ENCODE measurements at places on chromosomes 4 and X.

DNA sequence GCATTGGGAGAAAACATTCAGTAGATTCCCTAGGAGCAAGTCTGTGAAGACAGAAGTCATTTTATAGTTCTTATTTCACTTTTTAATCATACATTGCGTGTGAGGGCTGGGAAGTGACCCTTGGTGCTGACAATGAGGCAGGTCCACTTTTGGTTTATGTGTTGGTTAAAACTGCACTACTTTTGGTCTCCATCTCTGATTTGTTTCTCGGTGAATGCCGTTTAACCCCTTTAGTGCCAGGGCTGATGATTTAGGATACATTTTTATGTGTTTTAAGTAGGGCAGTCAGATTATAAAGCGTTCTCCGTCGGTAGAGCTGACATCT is 110.4 kb downstream of the AFF1 start:
- DNase-seq = no peak

GRCh38 chrX:43679778-43680177 is 23.7 kb downstream of the MAOA start:
- DNase-seq = no peak

GRCh38 chr4:3070709-3071500 is 3.4 kb downstream of the HTT-AS start:
- DNase-seq = no peak

DNA sequence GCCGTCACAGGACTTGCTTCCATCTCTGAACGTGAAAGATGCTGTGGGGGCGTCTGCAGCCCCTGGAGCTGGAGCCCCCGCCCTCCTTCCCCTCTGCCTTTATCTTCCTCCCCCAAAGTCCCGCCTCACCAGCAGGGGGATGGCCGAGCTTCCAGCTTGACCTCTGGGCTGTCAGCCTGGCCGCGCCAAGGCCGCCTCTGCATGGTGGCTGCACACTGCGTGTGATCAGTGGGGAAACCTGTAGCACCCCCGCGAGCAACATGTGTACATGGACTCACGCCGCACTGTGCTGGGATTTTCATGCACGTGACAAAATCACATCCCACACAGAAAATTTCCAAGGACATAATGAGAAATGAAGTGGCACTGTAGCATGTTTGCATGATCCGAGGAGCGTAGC is 26.5 kb upstream of the PSAPL1 start:
- DNase-seq = no peak

GRCh38 chr4:137025484-137026059 is 506.7 kb downstream of the PCDH18 start:
- no peak for DNase-seq

DNA sequence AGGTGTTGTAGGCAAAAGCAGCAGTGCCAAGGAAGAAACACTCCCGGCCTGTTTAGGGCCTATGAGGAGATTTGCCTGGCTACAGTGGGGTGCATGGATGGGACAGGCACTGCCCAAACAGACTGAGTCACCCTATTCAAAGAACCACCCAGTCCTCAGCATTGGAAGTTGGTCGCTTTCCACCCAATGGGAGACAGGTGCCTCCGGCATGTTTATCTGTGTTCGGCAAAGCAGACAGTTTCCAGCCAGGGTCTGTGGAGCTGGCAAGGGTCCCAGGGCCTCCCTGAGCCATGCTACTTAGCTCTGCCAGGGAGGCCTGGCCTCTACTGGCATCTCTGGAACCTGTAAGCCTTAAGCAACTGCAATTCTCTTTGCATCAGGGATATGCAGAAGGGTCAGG is 165.1 kb upstream of the ATP6AP2 start:
- no peak for DNase-seq

DNA sequence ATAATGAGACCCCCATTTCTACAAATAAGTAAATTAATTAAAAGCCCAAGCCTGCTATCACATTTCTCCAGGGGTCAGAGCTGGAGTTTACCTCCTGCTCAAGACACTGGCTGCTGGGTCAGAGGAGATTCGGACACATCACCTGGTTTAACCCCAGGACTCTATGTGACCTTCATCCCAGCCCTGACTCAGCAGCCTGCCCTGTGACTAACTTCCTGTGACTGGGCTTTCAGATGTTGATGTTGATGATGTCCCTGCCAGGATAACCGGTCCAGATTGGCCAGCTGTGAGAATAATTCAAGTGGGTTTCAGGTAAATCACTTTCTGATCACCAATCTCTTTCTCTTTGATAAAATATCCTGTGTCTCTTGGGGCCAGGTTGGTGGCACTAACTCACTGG is 102.4 kb upstream of the MAML3 start:
- DNase-seq = no peak

DNA sequence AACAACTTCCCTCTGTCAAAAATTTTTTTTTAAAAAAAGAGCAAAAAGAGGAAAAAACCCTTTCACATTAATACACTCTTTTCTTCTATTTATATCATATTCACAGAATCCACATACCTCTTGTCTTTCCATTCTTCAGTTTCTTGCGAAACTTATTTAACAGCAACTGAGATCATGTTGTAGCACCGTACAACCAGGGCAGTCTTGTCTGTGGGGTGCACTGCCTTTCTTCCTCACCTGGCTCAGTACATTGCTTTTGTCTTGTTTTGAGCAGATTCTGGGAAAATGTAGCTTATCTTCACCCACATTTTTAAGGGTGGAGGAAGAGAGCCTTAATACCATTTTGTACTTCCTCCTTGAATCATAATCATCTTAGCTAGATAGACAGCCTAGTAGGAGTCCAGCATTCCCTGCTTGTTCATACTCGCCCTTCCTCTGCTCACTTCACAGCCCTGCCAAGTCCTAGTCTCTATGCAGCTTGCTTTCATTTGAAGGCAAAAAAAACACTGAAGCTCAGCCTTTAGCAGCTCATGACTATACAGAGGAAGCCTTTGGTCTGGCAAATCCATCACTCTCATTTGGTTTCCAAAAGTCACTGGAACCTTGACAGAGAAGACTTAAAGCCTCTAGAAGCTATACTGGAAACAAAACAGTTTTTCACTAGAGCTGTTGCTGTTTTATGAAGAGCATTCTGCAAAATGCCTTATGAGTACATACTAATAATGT is 140.6 kb upstream of the BANK1 start:
- no peak for DNase-seq

DNA sequence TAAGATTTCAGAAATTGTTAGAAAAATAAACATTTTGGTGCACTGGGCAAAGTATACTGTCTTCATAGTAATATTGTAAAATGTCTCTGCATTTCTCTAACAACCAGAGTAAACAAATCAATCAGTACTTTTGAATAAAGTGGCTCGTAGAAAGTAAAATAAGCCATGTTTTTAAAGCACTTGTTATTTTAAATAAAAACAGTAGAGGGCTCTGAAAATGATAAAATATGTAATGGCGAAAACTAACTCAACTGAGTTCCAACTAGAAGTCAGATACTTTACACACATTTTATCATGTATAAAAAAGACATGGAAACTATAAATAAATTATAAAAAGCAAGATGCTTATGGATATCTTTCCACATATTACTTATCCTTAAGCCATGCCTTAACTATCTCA is 1134.4 kb downstream of the PDHA2 start:
- no peak for DNase-seq

- DNase-seq = no peak
These were observed 45.8 kb downstream of the HDAC8 start for GRCh38 chrX:72526534-72527508.

- DNase-seq = no peak
These were observed 263.1 kb downstream of the PTTG2 start for GRCh38 chr4:38223306-38223705.

Measured in GM13976 (cell line).